ENCODE measurements at places on chromosomes 7 and 10.

GRCh38 chr7:141272417-141272816 lies 198.6 kb downstream of the TMEM178B start:
- DNase-seq: no peak

GRCh38 chr7:149790146-149790548 lies 16.8 kb upstream of the ZNF467 start:
- no peak for DNase-seq

DNA sequence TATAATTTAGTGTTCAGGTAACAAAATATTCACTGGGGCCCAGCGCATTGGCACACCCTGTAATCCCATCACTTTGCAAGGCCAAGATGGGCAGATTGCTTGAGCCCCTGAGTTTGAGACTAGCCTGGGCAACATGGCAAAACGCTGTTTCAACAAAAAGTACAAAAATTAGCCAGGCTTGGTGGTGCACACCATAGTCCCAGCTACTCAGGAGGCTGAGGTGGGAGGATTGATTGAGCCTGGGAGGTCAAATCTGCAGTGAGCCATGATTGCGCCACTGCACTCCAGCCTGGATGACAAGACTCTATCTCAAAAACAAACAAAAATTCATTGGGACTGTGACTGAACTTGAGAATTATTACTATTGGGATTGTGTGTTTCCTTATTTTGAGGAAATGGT lies 40.4 kb upstream of the TRUB1 start:
- DNase-seq: no peak

GRCh38 chr10:128421371-128422160 lies 295.3 kb upstream of the MKI67 start:
- no peak for DNase-seq

- DNase-seq: no peak
Measured at GRCh38 chr10:73206385-73206784, 38.5 kb downstream of the FAM149B1 start.

Measured in esophagus squamous epithelium (tissue), 5 donors.